Purkinje cell (primary cell): ENCODE measurements at places on chromosomes 3 and 15. TPM values are rescaled to one million over a fixed set of nuclear protein-coding genes. Genes with fewer than 3 reads are reported as not detected.

Gene PROK2
- polyA plus RNA-seq = 8.7 and 10.5 TPM in 2 replicates

Gene DGKG
- polyA plus RNA-seq = 66.0 and 73.5 TPM in 2 replicates

Gene C3orf85
- polyA plus RNA-seq = not detected in 2 replicates

Gene VWA5B2
- 0.89 and 2.1 TPM in 2 replicates for polyA plus RNA-seq

Gene CSTA
- not detected in 2 replicates for polyA plus RNA-seq

Gene NPAP1
- polyA plus RNA-seq = 0.47 TPM in 1 of 2 replicates, not detected in the other

Gene SLC9C1
- polyA plus RNA-seq = not detected in 2 replicates

Gene CFAP44
- polyA plus RNA-seq = 1.3 and 3.2 TPM in 2 replicates

Gene EIF2B5
- 18.7 and 30.0 TPM in 2 replicates for polyA plus RNA-seq

Gene ZNF860
- polyA plus RNA-seq = not detected in 2 replicates

Gene FOXL2NB
- polyA plus RNA-seq = not detected in 2 replicates

Gene TPRG1
- polyA plus RNA-seq = 0.64 TPM in 1 of 2 replicates, not detected in the other

Gene PPP1R14D
- not detected in 2 replicates for polyA plus RNA-seq
